ENCODE measurements at places on chromosomes 1 and 21.

- DNase-seq: no peak
Measured at GRCh38 chr1:79287982-79288381, 281.5 kb upstream of the ADGRL4 start.

- DNase-seq: peak; percentile 35
Measured at GRCh38 chr1:235843461-235843961, 23.2 kb downstream of the LYST start.

GRCh38 chr1:154091706-154092105 lies 63.2 kb downstream of the NUP210L start:
- no peak for DNase-seq

DNA sequence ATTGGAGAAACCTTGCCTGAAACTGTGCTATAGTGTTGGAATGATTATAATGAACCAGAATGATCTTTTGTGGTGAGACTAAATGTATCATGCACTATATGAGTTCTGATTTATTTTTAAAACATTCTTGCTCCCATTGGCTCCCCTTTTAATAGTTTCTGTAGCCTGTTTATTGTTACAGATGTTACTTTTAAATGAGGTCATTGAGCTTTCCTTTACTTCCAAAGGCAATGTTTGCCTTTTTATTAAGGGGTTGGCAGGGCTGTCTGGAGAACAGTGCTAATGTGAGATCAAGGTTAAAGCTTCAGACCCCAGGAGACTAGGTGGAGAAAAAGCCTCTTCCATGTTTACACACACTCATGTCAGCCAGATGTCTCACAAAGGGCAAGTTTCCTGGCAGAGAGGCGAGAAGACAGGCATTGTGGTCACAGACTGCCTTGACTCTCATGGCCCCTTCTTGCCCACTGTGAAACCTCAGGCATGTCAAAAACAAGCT lies 120.6 kb upstream of the RAVER2 start:
- no peak for DNase-seq

- DNase-seq: no peak
Measured at GRCh38 chr1:230708631-230709580, 5.0 kb downstream of the AGT start.

DNA sequence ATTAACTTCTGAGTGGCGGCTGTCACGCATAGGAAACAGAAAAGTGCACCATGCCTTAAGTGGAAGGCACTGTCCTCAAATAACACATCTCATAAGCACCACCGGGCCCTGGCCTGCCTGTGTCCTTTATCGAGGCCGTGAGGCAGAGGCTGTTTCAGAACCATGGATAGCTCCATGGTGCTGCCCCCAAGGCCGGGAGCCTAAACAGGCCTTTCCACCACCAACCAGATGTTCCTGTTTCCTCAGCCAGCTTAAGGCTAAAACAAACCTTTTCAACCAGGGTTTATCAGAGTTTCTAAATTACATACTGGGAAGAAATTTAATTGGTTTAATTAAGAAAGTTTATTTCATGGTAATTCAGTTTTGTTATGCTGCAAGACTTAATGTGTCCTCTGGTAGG lies 114.4 kb downstream of the DMRTA2 start:
- DNase-seq: no peak

DNA sequence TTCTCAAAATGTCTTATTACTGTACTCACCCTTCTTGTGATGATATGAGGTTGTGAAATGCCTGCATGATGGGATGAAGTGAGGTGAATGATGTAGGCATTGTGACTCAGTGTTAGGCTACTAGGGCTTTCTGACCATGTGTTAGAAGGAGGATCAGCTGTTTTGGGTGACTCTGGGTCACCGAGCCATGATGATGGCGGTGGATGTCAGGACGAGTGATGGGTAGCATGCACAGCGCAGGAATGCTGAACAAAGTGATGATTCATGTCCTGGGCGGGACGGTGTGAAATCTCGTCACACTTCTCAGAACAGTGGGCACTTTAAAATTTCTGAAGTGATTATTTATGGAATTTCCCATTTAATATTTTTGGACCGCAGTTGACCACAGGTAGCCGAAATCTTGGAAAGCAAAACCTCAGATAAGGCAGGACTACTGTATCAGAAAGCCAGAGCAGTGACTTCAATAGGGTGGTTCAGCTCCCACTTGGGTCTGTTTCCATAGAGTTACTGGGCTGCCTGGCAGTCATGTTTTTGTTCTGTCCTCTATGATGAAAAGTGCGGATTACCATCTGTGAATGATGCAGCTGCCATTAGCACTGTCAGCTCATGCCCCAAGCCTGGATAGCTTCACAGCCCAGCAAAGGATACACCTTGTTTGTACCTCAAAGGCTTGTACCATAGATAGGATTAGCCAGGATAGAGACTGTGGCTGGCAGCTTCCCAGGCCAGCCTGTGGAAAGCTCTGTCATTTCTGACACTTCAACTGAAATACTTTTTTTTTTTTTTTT lies 26.6 kb downstream of the IL6R start:
- DNase-seq: no peak

- DNase-seq: no peak
Measured at GRCh38 chr21:45909238-45909988, 72.2 kb upstream of the COL6A1 start.

DNA sequence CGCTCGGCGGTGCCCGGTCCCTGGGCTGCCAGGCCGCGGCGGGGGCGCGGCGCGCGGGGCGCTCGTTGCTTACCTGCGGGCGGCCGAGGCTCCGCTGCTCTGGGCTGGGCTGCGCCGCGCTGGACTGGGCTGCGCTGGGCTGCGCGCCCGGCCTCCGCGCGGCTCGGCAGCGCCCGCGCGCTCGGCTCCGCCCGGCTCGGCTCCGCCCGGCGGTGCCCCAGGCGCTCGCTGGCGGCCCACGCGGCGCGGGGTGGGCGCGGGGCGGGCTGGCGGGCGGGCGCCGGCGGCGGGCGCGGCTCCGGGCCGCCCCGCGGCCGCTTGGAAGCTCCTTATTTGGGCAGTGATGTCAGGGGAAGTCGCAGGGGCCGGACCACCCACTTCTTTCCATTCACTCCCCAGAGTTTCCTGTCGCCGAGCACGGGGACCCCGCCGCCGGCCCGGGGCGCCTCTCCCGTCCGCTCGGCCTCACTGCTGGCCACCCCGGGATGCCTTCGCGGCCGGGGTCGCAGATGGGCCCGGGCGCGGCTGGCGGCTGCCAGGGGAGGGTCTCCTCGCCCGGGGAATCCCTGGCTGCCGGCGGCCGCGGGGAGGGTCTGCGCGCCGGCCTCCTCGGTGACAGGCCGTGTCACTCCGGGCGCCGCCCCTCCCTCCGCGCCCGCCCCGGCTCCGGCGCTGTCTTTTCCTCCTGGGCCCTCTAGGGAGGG lies 177.7 kb upstream of the EDN2 start:
- DNase-seq: no peak

GRCh38 chr1:110390096-110390495 lies 730 bp downstream of the SLC16A4 start:
- no peak for DNase-seq

- no peak for DNase-seq
Measured at GRCh38 chr1:8182034-8182761, 135.7 kb upstream of the SLC45A1 start.

Measured in NCI-H2081 (cell line).